ENCODE measurements at places on chromosomes 13 and 19.

DNA sequence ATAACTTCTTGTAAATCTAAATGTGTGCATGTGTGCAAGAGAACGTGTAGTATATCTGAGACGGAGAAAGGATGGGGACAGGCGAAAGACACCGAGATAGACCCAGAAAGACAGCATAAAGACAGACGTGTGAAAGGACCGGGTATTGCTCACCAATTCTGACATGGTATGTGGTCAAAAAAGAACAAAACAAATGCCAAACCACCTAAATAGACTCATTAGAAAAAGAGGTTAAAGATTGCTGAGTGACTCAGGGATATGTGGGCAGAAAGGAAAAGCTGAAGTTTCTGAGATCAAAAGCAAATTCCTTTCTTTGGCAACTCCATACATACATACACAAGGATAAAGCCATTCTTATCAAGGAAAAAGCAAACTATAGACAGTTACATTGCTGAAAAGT, 179.7 kb upstream of the TSC22D1 start:
- DNase-seq = no peak

DNA sequence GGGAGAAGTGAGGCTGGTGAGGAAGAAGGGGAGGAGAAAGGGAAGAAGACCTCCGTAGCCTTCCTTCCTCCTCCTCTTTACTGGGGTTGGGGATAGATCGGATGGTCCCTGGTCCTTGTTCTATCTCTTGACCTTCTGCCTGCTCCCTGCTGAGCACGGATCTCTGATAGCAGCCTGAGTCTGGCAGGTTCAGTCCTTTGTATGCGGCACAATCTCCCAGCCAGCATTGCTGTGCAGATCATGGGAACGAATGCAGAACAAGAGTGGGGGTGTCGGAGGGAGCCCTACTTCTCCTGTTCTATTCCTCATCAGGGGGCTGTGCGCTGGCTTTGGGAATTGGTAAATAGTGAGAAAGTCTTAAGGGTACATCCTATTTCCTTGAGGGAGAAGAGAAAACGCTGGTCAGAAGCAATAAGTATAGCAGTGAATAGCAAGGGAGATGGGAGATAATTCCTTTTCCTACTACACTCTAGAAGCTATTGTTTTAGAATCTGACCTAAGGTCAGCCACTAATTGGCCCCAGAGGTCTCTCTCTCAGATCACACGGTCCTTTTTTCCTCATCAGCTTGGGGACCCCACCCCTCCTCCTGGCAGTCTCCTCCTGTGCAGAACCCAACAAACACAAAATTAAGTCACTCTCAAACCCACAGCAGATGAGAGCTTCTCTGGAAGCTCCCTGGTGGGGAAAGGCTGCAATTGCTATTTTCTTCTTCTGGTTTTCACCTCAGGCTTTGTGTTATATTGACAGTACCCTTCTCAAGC, 41.0 kb downstream of the KL start:
- DNase-seq = no peak

GRCh38 chr19:11451871-11452619, 16.6 kb downstream of the PRKCSH start:
- no peak for DNase-seq

- peak; percentile 98 for DNase-seq
Observed at GRCh38 chr19:4007021-4007835, at the start of gene PIAS4. PIAS4 (plus strand) TSS chr19:4007736; CDS start chr19:4007761, 25 bp downstream.

DNA sequence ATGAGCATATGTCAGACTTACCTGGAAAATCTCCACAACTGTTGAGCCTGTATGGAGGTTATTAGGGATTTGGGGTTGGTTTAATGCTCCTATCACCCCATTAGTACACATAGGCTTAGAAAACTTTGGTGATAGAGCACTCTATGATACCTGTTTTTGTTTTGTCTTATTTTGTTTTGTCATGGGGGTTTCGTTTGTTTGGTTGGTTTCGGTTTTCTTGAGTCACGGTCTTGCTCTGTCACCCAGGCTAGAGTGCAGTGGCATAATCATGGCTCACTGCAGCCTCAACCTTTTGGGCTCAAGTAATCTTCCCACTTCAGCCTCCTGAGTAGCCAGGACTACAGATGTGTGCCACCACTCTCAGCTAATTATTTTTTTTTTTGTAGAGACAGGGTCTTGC, 70.0 kb downstream of the MZT1 start:
- DNase-seq = no peak

DNA sequence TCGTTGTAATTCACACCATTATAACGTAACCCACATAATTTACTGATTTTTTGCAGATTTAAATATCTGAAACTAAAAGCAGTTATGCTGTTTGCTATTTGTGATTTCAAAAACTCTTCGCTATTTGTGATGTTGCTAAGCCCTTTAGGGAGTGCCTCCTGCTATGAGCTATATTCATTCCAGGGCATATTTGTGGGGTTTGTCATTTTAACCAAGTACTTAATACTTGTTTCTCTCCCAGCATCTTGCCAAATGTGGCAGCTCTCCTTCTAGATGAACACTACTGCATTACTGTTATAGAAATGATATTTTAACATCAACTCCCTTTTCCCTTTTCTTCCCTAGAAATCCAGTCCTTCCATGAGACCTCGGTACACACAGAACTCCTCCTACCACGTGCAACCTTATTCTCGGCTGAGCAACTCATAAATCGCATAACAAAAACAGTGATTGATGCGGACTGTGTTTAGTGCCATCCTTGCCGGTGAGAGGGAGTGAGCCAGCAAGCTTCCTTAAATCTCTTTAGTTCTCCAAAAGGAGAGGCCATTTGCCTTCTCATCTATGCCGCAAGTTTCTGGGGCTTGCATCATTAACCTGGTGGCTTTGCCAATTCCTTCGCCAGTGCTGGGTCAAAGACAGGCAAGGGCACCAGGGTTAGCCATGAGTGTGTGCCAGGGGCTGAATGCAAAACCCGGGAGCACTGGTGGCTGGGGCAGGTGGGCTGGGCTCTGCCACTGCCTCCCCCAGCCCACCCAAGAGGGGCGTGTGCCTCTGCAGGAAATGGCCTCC, 33.4 kb downstream of the RFX2 start:
- DNase-seq = no peak

GRCh38 chr13:40688781-40689180, 22.3 kb upstream of the FOXO1 start:
- DNase-seq = no peak

DNA sequence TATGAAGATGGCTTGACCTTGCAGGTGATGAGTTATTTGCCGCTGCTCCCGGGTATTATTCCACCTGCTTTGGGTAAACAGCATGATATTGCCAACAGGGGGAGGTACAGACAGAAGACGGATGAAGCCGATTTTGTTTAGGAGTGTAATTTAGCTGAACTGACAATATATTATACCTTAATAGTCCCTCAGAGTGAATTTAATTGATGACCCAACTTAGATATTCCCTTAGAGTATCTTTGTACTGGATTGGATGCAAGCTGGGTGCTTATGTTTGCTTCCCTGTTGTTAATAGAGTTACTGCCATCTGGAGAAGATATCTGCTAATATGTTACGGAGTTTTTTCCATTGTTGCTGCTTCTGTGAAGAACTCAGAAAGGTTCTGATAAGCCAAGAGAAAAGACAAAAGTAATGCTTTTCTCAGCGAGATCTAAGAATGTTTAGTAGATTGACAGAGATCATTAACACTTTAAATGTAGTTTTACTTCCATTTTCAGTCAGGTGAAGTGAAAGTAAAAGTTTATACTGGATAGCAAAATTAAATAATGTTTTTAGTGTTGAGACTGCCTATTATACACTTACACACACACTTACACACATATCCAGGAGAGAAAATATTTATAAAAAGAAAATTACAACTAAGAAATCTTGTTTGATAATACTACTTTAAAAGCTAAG, 2220.8 kb upstream of the PCDH20 start:
- DNase-seq = no peak

DNA sequence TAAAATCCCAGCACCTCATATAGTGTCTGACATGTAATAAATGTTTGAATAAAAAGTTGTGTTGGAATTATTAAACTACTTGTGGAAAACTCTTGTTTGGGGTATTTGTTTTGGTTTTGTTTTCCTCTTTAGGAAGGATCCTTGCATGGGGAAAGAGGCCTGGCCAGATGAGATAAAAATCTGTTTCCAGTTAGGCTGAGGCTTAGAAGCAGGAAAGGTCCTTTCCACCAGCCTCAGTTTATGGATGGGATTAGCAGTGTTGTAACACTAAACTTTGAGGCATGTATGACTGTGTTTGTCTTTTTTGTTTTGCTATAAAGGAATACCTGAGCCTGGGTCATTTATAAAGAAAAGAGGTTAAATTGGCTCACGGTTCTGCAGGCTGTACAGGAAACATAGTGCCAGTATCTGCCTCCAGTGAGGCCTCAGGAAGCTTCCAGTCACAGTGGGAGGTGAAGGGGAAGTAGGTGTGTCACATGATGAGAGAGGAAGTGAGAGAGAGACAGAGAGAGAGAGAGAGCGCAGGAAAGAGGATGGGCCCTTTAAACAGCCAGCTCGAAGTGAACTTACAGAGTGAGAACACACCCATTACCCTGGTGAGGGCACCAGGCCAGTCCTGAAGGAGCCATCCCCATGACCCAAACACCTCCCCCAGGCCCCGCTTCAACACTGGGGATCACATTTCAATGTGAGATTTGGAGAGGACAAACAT, 21.6 kb downstream of the SPATA13 start:
- DNase-seq = no peak

DNA sequence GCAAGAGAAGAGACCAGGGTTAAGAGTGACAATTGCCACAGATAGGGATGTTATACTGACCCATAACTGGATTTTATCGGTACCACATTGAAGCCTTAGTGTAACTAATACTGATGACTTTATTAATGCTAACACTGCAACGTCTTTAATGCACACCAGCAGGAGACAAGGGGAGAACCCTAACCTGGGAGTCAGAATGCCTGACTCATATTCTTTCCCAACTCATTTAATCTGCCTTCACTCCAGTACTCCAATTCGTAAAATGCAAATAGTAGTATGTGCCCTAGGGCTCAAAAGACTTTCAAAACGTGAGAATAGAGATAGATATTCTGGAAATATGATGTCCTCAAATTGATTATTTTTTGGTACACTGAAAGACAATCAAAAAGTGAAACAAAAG, 62.4 kb downstream of the GPC6 start:
- no peak for DNase-seq

DNA sequence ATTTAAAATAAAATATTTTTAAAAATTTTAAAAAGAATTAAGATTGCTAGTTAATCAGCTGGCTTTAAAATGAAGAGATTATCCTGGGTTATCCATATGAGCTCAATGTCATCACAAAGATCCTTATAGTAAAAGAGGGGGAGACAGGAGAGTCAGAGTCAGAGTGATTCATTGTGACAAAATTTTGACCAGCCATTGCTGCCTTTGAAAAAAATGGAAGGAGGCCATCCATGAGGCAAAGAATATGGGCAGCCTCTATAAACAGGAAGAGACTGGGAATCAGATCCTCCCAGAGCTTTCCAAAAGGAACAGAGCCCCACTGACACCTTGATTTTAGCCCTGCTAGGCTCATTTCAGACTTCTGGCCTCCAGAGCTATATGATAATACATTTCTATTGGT, 9.3 kb upstream of the RUBCNL start:
- DNase-seq = no peak

DNA sequence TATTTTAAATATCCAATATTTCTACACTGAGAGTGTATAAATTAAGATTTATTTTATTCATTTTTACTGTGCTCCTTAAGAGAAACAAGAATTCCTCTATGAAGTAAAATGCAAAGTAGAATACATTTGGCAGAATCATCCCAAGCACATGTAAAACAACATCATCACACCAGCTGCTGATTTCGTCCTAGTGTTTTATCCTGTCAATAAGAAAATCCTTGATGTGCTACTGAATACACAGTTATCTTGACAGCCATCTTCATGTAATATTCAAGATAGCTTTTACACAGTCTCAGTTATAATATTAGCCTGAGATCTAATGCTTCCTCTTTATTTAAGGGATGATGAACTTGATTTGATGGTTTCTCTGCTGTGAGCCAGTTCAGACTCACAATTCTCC, 282.4 kb downstream of the MZT1 start:
- no peak for DNase-seq

DNA sequence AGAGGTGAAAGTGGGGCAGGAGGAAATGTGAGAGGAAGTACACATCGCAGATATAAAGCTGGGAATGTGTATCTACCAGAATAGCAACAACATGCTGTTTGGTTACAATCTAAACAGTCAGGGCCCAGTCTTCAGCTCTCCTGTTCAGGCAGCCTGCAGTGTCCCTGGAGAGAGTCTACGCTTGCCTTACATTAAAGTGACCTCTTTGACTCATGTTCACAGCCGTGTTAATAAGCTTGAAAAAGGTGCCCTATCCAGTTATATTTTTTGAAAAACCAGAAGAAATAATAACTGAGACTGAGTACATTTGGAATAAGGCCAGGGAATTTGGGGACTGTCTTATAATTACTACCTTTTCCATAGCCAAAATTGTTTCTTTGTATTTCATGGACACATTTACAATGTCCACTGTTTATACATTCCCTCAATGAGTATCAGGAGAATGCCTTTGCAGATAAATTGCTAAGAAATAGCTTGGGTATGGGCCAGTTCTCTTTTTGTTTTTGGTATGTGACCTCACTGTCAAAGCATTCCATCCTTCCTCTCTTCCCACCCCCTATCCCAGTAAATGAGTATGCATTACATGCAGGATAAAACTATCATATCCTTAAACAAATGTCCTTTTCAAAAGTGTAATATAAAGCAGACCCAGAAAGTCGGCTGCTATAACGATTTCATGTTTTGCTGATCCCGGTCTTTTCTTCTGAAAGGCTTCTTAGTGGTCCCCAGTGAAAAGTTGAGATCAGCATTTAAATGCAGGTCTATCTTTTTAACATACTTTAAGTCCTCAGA, 82.6 kb downstream of the PCDH9 start:
- DNase-seq = no peak

DNA sequence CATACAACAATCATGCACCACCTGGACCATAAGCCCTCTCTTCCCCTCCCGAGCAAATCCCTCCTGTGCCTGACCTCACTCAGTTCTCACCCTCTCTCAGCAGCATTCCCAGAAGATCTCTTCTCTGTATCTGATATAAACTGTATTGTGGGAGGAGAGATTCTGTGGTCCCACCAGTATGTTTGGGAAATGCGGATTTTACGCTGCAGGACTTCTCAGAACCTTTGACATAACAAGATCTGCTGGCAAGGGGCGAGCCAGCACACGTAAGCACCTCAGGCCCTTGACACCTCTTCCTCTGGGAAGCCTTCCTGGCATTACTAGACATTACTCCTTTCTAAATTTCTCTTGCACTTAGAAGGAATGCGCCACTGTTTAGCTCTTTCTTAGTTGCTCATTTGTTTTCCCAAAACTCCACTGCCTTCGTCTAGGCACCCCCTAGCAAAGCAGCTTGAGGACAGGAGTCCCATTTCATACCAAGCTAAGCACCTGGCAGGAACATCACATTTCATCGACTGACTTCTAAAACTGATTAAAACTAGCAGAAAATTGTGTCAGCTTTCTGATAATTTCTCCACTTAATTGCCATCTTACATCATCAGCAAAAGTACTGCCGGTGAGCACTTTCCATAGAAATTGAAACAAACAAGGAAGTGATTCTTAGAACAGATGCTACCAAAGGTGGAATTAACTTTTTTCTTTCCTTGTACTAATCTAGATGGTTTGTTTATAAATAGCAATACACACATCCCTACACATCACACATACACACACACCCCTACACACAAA, 63.2 kb downstream of the CCDC70 start:
- DNase-seq = no peak

Data from posterior cingulate gyrus (tissue), 11 donors.